Stimulated activated CD4-positive, alpha-beta T cell treated with anti-CD3 and anti-CD28 coated beads, Interleukin-4, amount 100 ng/mL, for 24 hours (primary cell): ENCODE measurements at places on chromosomes 1 and 21.

- no peak for DNase-seq
Measured at GRCh38 chr21:38955495-38955894, 149.8 kb downstream of the ETS2 start.

GRCh38 chr1:3015269-3015635 lies 6.0 kb upstream of the ACTRT2 start:
- DNase-seq, result no peak

GRCh38 chr1:231312432-231312788 lies 25.2 kb downstream of the EXOC8 start:
- no peak for DNase-seq

GRCh38 chr1:202221911-202222909 lies 28.6 kb downstream of the LGR6 start:
- DNase-seq, result no peak

DNA sequence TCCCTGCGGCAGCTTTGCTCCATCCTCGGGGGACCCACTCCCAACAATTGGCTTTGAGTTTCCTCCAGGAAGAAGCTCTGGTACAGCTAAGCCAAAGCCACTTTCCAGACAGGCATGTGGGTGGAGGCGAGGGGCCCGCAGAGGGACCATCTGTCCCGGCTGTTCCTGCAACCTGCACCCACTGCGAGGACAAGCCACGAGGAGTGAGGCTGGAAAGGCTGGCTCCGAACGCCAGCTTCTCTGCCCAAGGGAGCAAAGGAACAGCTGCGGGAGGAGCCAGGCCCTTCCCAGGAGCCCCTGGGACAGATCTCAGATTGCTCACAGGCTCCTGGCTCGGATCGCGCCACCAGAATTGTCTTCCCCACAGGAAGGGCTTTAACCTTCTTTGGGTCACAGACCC lies 28.3 kb upstream of the PEF1 start:
- no peak for DNase-seq

- no peak for DNase-seq
Measured at GRCh38 chr1:50422946-50423669, at the start of gene DMRTA2. Gene DMRTA2, minus strand, starts transcription at chr1:50423443. Its CDS starts 1,907 bp downstream, at chr1:50421536.

GRCh38 chr1:195594322-195594721 lies 1013.9 kb downstream of the KCNT2 start:
- no peak for DNase-seq

DNA sequence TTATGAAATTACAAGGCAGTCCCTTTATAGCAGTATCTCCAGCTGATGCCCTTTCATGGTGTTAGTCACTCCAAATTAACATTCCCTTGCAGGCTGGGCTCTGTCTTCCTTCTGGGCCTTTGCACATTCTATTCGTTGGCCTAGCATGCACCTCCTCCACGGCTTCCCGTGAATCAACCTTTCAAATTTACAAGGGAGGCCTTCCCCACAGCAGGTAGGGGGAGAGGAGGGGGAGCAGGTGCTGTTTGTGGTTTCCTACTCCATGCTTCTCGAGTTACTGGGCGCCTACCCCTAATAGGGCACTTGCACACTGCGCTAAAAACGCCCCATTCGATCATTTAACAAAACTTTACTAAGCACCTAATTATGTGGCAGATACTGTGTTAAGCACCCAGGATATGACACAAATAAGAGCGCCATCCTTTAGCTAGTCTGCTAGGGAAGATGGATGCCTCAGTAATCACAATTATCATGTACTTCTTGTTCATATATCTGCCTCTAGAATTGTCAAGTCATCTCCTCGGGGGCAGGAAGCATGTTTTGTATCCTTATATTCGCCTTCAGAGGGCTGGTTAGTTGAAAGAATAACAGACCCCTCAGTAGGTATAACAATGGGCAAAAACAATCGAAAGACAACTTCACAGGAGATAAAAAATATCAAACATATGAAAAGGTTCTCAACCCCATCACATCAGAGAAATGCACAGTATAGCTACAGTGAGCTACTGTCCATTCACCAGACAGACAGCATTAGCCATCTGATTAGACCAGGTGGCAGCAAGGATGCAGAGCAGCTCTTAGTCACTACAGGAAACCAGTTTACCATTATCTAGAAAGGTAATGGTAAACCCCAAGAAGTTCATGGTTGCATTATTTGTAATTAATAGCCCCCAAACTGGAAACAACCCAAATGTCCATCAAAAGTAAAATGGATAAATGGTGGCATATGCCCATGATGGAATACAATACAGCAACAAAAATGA lies 1.7 kb upstream of the ADAR start:
- peak; percentile 64 for DNase-seq

DNA sequence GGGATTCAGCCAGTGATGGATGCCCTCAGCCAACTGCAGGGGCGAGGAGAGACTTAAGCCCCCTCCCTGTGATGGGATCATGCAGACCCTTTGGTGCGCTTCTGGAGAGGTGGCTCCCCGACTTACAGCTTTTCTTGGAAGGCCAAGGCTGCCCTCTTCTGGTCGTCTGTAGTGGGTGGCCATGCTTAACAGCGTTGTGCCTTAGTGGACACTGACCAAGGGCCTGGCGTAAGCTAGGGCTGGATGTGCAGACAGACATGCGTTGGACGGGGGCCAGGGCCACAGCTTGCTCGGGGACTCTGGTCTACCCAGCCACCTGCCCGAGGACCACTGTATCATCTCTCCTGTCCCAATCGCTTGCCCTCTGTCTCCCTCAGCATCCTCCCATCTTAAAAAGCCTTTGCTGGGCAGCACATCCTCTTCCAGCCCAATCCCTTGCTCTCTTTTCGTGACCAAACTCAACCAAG lies 5.5 kb downstream of the AZIN2 start:
- DNase-seq, result peak; percentile 55

DNA sequence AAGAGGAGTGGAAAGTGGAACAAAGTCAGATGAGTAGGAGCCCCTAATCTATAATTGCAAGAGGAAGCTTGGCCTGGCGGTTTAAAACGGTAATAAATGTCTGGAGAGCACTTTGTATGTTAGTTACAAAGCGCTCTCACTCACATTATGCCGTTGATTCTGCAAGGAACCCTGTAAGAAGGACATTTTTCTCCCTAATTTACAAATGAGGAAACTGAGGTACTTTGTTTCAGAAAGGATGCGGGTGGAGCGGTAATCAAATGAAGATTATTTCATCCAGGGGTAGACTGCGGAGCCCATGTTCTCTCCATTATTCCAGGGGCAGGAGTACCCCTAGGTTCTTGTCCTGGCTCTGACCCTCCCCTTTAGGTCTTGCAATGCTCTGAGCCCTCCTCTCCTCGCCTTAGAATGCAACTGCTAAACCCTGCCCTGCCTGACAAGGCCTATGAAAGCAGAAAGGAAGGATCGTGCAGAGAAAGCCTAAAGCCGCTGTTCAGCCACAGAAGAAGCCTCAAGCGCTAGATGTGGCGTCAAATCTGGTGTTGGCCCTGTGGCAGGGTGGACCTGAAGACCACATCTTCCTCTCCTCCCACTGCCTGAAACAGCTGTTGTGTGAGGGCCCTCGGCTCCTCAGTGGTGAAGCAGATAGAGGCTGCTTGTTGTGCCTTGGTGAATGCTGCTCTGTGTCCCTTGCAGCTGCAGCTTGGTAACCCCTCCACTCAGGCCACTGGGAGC lies 588 bp upstream of the PACC1 start:
- no peak for DNase-seq

DNA sequence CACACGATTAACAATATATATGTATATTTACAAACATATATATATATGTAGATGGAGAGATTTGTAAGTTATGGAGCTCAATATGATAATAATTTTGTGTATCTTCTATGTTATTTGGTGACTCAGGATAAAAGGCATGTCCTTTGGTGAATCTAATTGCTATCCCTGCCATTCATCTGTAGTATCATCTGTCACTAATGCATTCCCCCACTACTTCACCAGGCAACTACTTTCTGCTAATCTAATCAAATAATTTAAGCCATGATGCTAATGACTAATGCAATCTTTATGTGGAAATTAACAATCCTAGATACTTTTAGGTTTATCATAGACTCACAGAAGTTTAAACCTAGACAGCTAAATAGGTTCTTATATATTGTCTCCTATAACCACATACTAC lies 1074.5 kb downstream of the PLA2G4A start:
- DNase-seq, result no peak

DNA sequence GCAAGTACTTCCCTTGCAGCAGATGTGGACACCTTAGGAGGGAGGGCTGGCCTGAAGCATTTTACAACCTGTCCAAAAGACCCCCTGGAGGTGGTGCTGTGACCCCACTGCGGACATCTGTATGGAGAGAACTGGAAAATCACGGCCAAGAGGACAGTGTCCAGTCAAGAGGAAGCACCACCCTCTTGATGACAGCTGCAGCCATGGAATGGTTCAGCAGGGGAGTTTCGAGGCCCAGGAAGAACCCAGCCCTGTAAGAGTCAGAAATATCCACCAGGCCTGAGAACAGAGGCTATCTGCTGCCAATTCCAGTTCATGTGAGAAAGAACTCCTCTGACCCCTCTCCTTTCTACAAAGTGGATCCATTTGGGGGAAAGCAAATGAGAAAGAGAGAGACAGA lies 126.8 kb downstream of the PLXNA2 start:
- no peak for DNase-seq

GRCh38 chr21:26884436-26884835 lies 39.2 kb upstream of the ADAMTS1 start:
- no peak for DNase-seq

DNA sequence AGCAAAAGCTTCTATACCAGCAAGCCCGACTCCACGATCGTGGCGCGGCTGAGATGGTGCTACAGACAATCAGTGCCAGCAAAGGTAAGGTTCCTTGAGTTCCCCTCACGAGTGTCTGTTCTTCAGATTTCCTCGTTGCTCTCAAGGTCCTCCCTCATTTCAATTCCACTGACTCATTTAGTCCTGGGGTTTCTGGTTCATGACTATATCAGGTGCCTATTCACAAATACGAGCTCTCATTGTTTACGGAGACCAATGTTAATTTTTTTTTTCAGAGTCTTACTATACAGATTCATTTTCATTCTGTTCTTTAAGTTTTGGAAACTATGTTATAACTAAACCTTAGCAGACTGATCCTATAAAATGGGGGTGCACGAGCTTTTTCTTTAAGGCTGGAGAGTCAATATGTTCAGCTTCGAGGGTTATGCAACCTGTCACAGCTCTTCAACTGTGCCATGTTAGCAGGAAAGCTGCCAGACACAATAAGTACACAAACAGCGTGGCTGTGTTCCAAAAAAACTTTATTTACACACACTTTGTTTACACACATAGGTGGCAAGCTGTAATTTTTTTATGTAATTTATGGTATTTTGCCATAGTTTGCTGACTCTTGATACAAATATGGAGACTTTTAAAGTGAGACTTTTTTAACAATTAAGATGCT lies 134.3 kb downstream of the ZP4 start:
- DNase-seq, result no peak

GRCh38 chr1:3412376-3412775 lies 42.1 kb upstream of the ARHGEF16 start:
- no peak for DNase-seq

GRCh38 chr1:58528518-58528917 lies 18.0 kb downstream of the OMA1 start:
- no peak for DNase-seq

- DNase-seq, result no peak
Measured at GRCh38 chr1:82830690-82831380, 1030.1 kb downstream of the ADGRL2 start.

DNA sequence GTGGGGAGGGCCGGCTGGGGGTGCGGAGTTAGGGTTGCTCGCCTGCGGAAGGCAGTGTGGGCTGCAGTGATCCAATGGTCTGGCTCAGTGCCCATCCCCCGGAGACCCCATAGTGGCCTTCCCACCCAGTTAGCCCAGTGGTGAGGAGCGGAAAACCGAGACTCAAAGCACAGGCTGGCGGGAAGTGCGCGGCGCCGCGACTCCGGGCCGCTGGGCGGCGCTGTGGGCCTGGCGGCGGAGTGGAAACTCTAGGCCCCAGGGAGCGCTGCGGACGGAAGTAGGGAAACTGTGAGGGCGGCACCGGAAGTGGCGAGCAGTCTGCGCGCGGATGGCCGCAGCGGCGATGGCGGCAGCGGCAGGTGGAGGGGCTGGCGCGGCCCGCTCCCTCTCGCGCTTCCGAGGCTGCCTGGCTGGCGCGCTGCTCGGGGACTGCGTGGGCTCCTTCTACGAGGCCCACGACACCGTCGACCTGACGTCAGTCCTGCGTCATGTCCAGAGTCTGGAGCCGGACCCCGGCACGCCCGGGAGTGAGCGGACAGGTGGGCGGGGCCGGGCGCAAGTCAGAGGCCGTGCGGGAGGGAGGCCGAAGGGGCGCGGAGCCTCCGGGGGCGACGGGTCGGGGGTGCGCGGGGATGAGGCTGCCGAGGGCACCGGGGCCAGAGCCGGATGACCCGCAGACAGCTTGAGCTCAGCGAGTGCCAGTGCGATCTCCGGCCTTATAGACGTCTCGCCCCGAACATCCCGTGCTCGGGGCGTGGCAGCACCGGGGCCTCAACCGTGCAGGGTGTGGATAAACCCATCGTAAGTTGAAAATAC lies at the start of gene ADPRS:
ADPRS (plus strand) TSS at position 316 of the 816 bp plus-strand sequence; CDS start at position 329, 13 bp downstream.
- DNase-seq, result peak; percentile 92

DNA sequence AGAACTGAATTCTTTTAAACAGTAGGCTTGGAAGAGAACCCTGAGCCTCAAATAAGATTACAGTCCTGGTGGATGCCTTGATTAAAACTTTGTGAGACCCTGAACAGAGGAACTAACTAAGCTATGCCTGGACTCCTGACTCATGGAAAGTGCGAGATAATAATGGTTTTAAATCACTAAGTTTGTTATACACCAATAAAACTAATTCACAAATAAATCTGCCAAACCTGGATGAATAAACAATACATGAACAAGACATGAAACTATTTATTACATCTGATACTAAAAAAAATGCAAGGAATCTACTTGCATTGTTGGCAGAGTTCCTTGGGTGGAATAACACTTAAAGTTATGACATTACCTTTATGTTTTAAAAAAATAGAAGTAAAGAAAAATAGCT lies 118.4 kb downstream of the PIGK start:
- DNase-seq, result no peak

GRCh38 chr1:33126411-33127000 lies 45.6 kb downstream of the AZIN2 start:
- no peak for DNase-seq

GRCh38 chr1:182974506-182975191 lies 21.7 kb upstream of the SHCBP1L start:
- no peak for DNase-seq

DNA sequence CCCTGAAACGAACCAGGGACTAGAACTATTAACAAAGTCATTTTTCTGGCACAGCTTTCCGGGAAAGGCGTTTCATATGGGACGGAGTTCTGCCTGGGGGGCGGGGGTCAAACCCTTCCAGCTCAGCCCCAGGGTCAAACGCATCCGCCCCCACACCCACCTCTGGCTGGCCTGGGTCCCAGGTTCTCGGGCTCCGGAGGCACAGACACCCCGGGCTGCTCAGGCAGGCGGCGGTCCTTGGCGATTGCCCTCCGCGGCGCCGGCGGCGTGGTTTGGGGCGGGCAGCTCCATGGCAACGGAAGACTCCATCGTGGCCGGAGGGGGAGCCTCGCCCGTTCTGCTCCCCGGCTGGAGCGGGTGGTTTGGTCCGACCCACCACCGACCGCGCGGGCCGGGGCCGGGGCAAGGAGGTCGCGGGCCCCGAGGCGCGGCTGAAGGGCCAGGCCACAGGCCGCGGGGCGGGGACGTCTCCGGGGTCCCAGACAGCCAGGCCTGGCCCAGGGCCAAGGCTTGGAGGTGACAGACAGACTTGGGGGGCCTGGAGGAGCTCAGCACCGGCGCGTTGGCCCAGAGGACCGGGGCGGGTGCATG lies at the start of gene CFAP74:
CFAP74 (minus strand) TSS at position 246 of the 591 bp plus-strand sequence. CDS start 12,830 bp downstream, outside the sequence.
- DNase-seq, result no peak

GRCh38 chr1:147272042-147272441 lies 29.6 kb downstream of the CHD1L start:
- DNase-seq, result no peak

GRCh38 chr1:212525479-212526110 lies 83.0 kb upstream of the ATF3 start:
- DNase-seq, result no peak

GRCh38 chr1:60283690-60284089 lies 210.1 kb upstream of the C1orf87 start:
- DNase-seq, result no peak
